Activated gamma-delta T cell treated with Interleukin-2 at 50 U/mL for 16 hours (primary cell): ENCODE measurements at places on chromosomes 7 and 10.

DNA sequence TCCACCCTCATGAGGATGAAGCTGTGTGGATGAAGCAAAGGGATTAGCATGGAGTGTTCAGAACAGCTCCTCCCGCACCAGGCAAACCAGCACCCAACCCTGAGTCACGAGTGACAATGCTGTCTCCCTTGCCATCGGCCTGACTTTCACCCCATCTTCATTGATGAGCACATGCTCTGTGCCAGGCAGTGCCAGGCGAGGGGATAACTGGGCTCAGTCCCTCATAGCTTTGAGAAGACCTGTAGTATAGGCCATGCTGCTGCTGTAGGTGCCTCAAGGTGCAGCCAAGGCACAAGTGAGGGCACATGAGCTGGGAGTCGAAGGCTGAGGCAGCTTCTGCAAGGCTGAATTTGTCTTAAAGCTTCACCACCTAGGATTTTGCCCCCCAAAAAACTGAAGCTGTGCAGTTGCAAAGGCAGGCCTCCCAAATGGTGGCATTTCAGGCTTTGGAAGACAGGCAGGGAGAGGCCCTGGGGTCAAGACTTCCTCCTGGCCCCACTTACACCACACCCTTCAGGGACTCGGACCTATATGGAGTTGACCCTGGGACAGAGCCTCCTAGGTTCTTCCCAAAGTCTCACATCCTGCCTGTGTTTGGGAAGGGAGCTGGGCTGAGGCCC, 54.2 kb upstream of the GDF10 start:
- no peak for DNase-seq

DNA sequence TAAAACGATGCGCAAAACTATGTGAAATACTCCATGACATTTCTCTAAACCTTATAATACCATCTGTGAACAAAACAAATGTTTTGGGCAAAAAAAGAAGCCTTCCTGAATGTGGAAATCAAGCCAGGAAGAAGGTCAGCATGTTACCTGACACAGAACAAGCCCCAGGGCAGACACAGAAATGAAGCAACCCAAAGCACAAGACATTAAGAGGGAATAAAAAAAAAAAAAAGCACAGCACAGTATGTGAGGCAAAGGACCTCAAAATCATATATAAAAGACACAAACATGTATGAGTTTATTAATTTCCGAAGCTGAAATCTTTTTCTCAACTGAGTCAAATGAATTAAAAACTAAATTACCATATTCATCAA, 161.8 kb downstream of the SKIDA1 start:
- DNase-seq, result no peak

DNA sequence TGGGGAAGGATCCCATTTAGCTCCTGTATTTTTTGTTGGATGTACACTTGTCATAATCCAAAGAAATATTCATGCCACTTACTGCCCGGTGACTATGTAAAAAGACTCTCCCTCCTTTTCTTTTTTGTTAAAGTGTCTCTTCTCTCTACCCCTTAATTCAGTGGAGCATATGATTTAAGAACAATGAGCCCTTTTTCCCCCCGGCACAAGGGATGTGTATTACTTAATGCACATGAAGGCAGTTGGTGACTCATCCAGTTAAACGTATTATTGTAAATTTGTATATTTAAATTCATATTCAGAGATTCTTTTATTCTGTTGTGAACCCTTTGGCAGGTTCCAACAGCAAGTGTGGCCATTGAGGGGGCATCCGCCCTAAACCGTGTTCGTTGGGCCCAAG, 241.9 kb downstream of the SLC25A13 start:
- no peak for DNase-seq

GRCh38 chr10:27687326-27687725, 58.3 kb downstream of the MKX start:
- DNase-seq, result no peak

- DNase-seq, result no peak
These were observed 27.1 kb downstream of the PCGF5 start for GRCh38 chr10:91247360-91248111.

DNA sequence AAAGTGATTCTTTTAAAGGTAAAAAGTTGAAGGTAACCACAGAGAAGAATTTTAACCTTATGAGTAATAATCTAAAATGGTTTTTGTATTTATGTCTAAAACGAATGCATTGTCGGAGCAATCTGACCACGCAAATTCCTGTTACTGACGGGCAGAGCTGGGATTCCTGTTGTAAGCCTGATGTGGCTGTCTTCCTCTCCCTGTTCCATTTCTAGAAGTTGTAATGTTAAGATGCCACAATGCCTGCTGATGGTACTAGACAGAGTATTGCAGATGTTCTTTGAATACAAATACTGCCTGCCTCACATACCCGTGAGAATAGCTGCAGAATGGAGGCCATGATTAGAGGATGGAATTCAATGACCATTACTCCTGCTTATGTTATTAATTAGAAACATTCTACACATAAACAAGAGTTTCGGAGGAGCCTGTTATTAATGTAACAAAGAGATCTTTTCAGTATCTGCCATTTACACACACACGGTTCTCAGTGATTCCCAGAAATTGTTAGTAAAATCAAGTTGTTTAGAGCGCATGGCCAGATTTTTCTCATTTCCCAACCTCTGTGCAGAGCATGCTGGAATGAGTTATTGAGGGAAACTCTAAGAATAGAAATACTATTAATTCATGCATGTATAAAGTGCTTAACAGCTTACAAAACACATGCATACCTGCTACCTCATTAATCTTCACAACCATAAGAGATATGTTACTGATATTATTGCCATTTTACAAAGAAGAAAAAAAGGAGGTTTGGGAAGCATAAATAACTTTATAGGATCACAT, 196.8 kb downstream of the PTN start:
- no peak for DNase-seq

DNA sequence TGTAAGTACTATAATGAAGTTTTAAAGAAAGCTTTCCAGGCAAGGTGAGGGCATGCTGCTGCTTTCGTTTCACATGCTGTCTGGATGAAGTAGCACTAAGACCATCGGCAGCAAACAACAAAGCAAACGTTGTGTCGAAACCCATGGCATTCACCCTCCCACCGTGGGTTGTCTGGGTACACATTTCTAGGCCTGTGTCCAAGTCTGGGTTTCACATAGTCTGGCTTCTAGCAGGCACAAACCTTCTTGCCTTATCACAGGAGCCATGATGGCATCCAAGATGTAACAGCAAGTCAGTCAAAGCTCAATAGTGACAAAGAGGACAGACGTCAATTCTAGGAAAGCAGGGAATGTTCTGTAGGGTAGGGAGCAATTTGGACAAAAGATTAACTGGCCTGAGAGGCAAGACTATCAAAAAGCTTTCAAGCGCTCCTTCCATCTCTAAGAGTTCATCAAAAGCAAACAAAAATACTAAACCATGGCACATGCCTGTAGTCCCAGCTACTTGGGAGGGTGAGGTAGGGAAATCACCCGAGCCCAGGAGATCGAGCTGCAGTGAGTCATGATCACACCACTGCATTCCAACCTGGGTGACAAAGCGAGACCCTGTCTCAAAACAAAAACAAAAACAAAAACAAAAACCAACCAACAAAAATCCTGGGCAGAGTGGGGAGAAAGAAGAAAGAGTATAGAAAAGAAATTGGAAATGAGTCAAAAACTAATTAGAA, 42.7 kb downstream of the PAXIP1 start:
- no peak for DNase-seq

GRCh38 chr10:266974-267425, 131.7 kb downstream of the ZMYND11 start:
- DNase-seq, result no peak

DNA sequence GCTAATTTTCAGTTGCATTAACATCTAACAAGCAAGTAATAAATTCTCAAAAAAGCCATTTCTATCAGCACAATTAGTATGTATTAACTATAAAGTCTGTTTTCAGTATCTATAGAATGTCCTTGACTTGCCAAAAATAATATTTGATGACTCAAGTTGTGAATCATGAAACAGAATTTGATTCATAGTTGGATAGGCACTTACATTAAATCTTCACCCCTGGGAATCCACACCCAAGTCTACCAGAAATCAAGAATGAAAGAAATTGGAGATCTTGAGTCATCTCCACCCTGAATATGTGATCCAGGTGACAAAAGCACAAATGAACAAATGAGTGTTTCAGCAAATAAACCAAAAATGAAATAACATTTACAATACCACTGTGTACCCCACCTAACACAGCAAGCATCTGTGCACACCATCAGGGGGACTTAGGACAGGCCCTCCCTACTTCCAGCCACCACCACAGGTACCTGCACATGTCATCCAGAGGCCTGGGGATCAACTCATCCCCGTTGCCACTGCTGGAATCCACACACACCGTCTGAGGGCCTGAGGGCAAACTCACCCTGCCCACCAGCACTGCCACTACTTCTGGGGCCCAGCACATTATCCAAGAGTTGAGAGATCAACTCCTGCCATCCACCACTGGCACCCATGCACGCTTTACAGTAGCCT, 160.1 kb downstream of the MTERF1 start:
- no peak for DNase-seq

GRCh38 chr7:46032942-46033341, 111.9 kb upstream of the IGFBP3 start:
- DNase-seq, result no peak

- no peak for DNase-seq
These were observed 436 bp upstream of the SLC25A13 start for GRCh38 chr7:96322373-96322695.

GRCh38 chr10:113802997-113803396, 50.9 kb downstream of the DCLRE1A start:
- no peak for DNase-seq

GRCh38 chr10:88408096-88408495, 175.0 kb downstream of the RNLS start:
- DNase-seq, result no peak
